ENCODE measurements at places on chromosomes 11 and 22. TPM values are rescaled to one million over a fixed set of nuclear protein-coding genes. Genes with fewer than 3 reads are reported as not detected.

CNGA4 gene
- not detected for total RNA-seq

- no peaks in the 10 kb centered on the region for H3K4me1 ChIP-seq
- H3K4me3 ChIP-seq = no peak overlapping the region
- no peaks in the 10 kb centered on the region for H3K36me3 ChIP-seq
- no peaks in the 10 kb centered on the region for H3K27me3 ChIP-seq
- DNase-seq = no peak
Observed at GRCh38 chr22:48605856-48606481, 1221.7 kb downstream of the BRD1 start.

- H3K27me3 ChIP-seq = no peaks in the 10 kb centered on the region
- H3K36me3 ChIP-seq = no peaks in the 10 kb centered on the region
- H3K4me1 ChIP-seq = peaks cover 15% of the 10 kb centered on the region
- H3K4me3 ChIP-seq = no peak overlapping the region
Observed at GRCh38 chr22:39839204-39839603, 54.4 kb downstream of the ENTHD1 start.

GRCh38 chr22:47587361-47587760, 824.9 kb downstream of the TBC1D22A start:
- no peaks in the 10 kb centered on the region for H3K36me3 ChIP-seq
- no peaks in the 10 kb centered on the region for H3K4me1 ChIP-seq
- H3K4me3 ChIP-seq = no peak overlapping the region
- no peak overlapping the region for H3K27ac ChIP-seq
- H3K27me3 ChIP-seq = no peaks in the 10 kb centered on the region
